A549 treated with ZK216348 at 1 μM for 4 hours (cell line): ENCODE measurements at places on chromosomes 2 and 18. TPM values are rescaled to one million over a fixed set of nuclear protein-coding genes. Genes with fewer than 3 reads are reported as not detected.

Gene RPRM
- 0.09 TPM in 1 of 5 replicates, not detected in the others for total RNA-seq

Gene MYO7B
- total RNA-seq: 0.14 to 0.43 TPM (median 0.25 TPM) in 4 of 5 replicates, not detected in the other

Gene LOXHD1
- total RNA-seq: not detected in 5 replicates

Gene CEBPZOS
- total RNA-seq: 39.2 to 55.1 TPM (median 41.6 TPM) in 5 replicates

Gene ECEL1
- total RNA-seq: 0.07 to 0.31 TPM (median 0.21 TPM) in 4 of 5 replicates, not detected in the other

Gene CHRND
- not detected in 5 replicates for total RNA-seq

Gene PARD6G
- total RNA-seq: 2.3 to 3.4 TPM (median 2.4 TPM) in 5 replicates

Gene SMYD1
- not detected in 5 replicates for total RNA-seq

Gene ERMN
- not detected in 5 replicates for total RNA-seq

Gene CCDC178
- total RNA-seq: not detected in 5 replicates

Gene SERPINB2
- total RNA-seq: 0.13 to 0.27 TPM in 2 of 5 replicates, not detected in the others

Gene TTN
- total RNA-seq: under 0.01 to 0.01 TPM (median under 0.01 TPM) in 5 replicates

Gene VSNL1
- not detected in 5 replicates for total RNA-seq

Gene C2orf15
- total RNA-seq: 0.39 to 0.99 TPM (median 0.53 TPM) in 5 replicates

Gene ATP6V1B1
- 1.2 to 2.5 TPM (median 2.0 TPM) in 5 replicates for total RNA-seq

Gene ZRANB3
- 5.4 to 8.3 TPM (median 6.0 TPM) in 5 replicates for total RNA-seq

Gene CCDC74A
- 12.9 to 16.0 TPM (median 14.6 TPM) in 5 replicates for total RNA-seq

Gene PCARE
- total RNA-seq: not detected in 5 replicates

Gene WIPF1
- total RNA-seq: 14.0 to 29.4 TPM (median 23.3 TPM) in 5 replicates

Gene STK16
- 23.4 to 34.2 TPM (median 27.8 TPM) in 5 replicates for total RNA-seq

Gene ERICH2
- total RNA-seq: not detected in 5 replicates

Gene REG3A
- total RNA-seq: not detected in 5 replicates

Gene SERPINB11
- total RNA-seq: 0.13 TPM in 1 of 5 replicates, not detected in the others

Gene NPPC
- total RNA-seq: 0.14 to 0.41 TPM (median 0.24 TPM) in 3 of 5 replicates, not detected in the others

Gene GKN1
- 0.32 to 1.1 TPM (median 0.74 TPM) in 5 replicates for total RNA-seq

Gene SLC16A14
- 0.64 to 1.0 TPM (median 0.99 TPM) in 5 replicates for total RNA-seq

Gene FOXI3
- 0.08 TPM in 1 of 5 replicates, not detected in the others for total RNA-seq

Gene C1QL2
- 0.15 to 0.28 TPM (median 0.20 TPM) in 4 of 5 replicates, not detected in the other for total RNA-seq

Gene ARHGAP15
- not detected in 5 replicates for total RNA-seq

Gene TMEM17
- total RNA-seq: 3.9 to 6.1 TPM (median 5.4 TPM) in 5 replicates

Gene FBXO36
- 0.92 to 2.6 TPM (median 1.2 TPM) in 5 replicates for total RNA-seq

Gene GLS
- 133 to 186 TPM (median 158 TPM) in 5 replicates for total RNA-seq

Gene ELOA2
- not detected in 5 replicates for total RNA-seq

Gene FAP
- total RNA-seq: not detected in 5 replicates

Gene SLC35F5
- 25.3 to 57.3 TPM (median 44.0 TPM) in 5 replicates for total RNA-seq

Gene OTOS
- total RNA-seq: not detected in 5 replicates

Gene GPAT2
- total RNA-seq: not detected in 5 replicates

Gene MOGAT1
- not detected in 5 replicates for total RNA-seq

Gene FBXO41
- total RNA-seq: 3.9 to 6.6 TPM (median 6.2 TPM) in 5 replicates

Gene NEU2
- not detected in 5 replicates for total RNA-seq

Gene ACVR1
- 21.8 to 26.7 TPM (median 26.4 TPM) in 5 replicates for total RNA-seq

Gene REEP1
- total RNA-seq: 0.68 to 1.3 TPM (median 1.0 TPM) in 5 replicates

Gene SRD5A2
- 0.04 to 0.06 TPM (median 0.06 TPM) in 3 of 5 replicates, not detected in the others for total RNA-seq

Gene CPS1
- total RNA-seq: 7.5 to 12.3 TPM (median 10.7 TPM) in 5 replicates

Gene PPM1B
- total RNA-seq: 23.8 to 39.0 TPM (median 33.2 TPM) in 5 replicates

Gene ASPRV1
- total RNA-seq: 0.10 to 0.41 TPM (median 0.32 TPM) in 4 of 5 replicates, not detected in the other

Gene SLC9A2
- 2.5 to 3.6 TPM (median 3.0 TPM) in 5 replicates for total RNA-seq
